ENCODE measurements at places on chromosomes 3 and 15. TPM values are rescaled to one million over a fixed set of nuclear protein-coding genes. Genes with fewer than 3 reads are reported as not detected.

The FRMD4B gene
- 41.4 TPM for total RNA-seq

DNA sequence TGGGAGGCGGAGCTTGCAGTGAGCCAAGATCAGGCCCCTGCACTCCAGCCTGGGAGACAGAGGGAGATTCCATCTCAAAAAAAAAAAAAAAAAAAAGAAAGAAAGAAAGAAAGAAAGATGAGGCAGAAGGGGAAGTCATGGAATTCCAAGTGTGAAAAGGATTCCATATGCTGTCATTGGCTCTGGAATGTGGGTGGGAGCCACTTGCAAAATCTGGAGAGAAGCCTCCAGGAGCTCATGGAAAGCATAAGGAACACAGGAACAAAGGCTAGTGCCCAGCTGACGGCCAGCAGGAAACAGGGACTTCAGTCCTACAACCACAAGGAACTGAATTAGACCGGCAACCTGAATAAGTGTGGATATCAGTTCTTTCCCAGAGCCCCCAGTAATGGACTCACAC is 12.5 kb upstream of the TRAK1 start:
- DNase-seq, result no peak
- H3K27ac ChIP-seq, result no peak overlapping the region
- H3K4me3 ChIP-seq, result no peak overlapping the region
- no peaks in the 10 kb centered on the region for H3K4me1 ChIP-seq

The CFAP100 gene
- not detected for total RNA-seq

The PLXNA1 gene
- total RNA-seq, result 17.0 TPM

GRCh38 chr3:57803647-57804081 is 47.6 kb downstream of the SLMAP start:
- H3K27ac ChIP-seq, result no peak overlapping the region
- H3K36me3 ChIP-seq, result no peaks in the 10 kb centered on the region
- peak; percentile 20 for DNase-seq
- no peaks in the 10 kb centered on the region for H3K27me3 ChIP-seq
- H3K4me1 ChIP-seq, result no peaks in the 10 kb centered on the region

DNA sequence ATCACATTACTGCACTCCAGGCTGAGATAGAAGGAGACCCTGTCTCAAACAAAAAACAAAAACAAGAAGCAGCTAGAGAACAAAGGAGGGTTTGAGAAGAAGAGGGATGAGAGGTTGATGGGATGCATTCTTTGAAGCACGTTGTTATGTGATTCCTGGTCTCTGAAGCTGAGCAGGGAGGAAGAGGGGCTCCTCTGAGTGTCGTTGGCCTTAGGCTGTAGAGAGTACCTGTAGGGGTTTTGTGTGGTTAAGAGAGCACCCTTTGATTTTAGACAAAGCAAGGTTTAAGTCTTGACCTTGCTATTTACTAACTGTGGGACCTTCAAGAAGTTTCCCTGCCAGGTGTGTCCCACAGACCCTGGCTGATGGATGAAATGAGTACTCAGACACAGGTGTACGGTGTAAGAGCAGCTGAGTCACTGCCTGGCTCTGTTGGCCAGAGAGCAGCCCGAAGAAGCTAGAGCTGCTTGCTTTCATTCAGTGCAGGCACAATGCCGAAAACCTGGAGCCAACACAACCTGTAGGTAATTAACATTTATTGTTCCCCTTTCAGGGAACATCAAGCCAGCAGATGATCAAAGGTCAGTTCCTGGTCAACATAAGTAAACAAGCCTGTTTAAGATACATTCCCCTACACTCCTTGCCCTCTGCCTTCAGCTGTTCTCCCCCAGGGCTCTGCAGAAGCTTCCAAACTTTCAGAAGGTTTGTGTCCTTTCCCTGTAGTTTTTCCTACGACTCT is 67.2 kb downstream of the LRRK1 start:
- H3K27ac ChIP-seq, result no peak overlapping the region
- H3K27me3 ChIP-seq, result no peaks in the 10 kb centered on the region
- H3K36me3 ChIP-seq, result no peaks in the 10 kb centered on the region
- DNase-seq, result no peak
- H3K4me1 ChIP-seq, result peaks cover 3% of the 10 kb centered on the region

The FBLN2 gene
- total RNA-seq, result 318 TPM

DNA sequence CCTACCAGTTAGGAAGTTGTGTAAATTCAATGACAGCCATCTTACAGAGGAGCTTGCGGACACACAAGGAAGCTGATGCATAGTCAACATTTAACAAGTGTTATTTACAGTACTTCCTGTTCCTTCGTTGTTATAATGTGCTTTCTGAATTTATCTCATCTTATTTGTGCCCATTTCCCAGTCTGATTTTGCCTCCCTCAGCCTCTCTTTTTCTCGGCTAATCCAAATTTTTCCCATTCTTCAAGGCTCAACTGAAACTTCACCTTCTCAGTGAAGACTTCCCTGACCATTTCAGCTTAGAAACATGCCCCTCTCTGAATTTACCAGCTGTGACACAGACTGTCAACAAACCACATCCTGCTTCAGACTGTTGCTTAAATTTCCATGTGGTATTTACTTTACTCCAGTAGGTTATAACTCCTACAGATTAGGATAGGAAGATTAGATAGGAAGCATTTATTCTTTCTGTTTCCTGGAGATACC is 55.7 kb upstream of the CP start:
- H3K36me3 ChIP-seq, result no peaks in the 10 kb centered on the region
- H3K4me3 ChIP-seq, result no peak overlapping the region
- peaks cover 6% of the 10 kb centered on the region for H3K4me1 ChIP-seq
- peak overlapping the region; percentile 77 for H3K27ac ChIP-seq

The SHISA5 gene
- total RNA-seq, result 152 TPM

The CADM2 gene
- 0.27 TPM for total RNA-seq

The CNBP gene
- total RNA-seq, result 523 TPM

The GPR171 gene
- 0.85 TPM for total RNA-seq

GRCh38 chr3:184016811-184017671 is 643 bp downstream of the ABCC5 start:
- H3K4me3 ChIP-seq, result peak overlapping the region; percentile 95
- peak overlapping the region; percentile 75 for H3K27ac ChIP-seq
- DNase-seq, result peak; percentile 40
- H3K4me1 ChIP-seq, result no peaks in the 10 kb centered on the region

GRCh38 chr15:82950295-82950694 is 2.2 kb downstream of the HOMER2 start:
- DNase-seq, result no peak
- H3K4me1 ChIP-seq, result no peaks in the 10 kb centered on the region
- H3K4me3 ChIP-seq, result peak overlapping the region; percentile 86
- no peaks in the 10 kb centered on the region for H3K36me3 ChIP-seq

The RLBP1 gene
- total RNA-seq, result not detected

DNA sequence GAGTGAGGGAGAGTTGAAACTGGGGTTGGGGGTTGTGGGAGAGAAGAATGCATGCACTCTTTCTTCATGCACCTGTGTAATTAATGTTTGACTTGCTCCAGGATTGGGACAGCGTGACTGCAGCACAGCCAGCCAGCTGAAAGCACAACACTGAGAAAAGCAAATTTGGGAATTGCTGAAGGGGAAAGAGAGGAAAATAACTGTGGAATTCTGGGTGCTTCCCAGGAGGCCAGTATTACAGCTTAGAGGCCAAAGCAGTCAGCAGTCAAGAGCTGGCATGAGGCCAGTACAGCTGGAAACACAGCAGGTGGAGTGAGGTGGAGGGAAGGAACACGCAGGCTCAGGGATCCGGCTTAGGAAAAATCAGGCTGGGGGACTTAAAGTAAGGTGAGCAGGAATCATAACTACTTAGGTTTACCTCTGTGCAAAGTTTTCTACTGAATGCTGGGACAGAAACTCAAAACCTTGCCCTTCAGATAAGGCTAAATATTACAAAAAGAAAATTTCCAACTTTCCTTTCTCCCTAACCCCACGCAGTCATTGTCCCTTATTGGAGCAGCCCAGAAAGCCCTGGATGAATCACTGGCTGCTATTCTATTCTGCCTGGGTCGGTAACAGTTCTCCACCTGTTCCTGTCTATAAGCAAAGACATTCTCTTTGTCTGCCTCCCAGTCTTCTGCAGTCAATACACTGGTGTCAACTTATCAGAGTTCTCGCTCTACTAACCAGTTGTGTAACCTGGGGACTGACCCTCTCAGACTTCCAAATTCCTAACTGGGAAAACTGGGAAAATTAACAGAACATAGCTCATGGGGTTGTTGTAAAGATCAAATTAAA is 167.2 kb downstream of the MAGI1 start:
- H3K36me3 ChIP-seq, result no peaks in the 10 kb centered on the region
- H3K27me3 ChIP-seq, result no peaks in the 10 kb centered on the region
- no peak overlapping the region for H3K27ac ChIP-seq
- peaks cover 5% of the 10 kb centered on the region for H3K4me1 ChIP-seq
- DNase-seq, result peak; percentile 32

DNA sequence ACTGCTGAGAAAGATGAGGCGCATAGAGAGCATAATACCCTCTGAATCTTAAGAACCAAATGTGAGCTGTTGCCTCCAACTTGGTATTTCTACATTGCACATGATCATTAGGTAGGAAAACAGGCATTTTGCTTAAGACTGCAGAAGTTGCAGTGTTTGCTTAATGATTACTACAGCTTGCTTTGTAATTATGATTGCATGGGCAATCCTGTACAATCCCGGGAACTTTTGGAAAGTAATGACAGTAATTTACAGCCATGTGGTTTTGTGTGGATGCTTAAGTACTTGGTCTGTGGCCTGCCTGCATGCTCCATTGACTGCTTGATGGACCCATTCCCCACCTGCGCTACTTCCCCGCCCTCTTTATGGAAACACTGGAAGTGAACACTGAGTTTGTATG is 301.1 kb downstream of the DIPK2A start:
- H3K4me3 ChIP-seq, result no peak overlapping the region
- no peak overlapping the region for H3K27ac ChIP-seq
- no peak for DNase-seq
- H3K4me1 ChIP-seq, result no peaks in the 10 kb centered on the region
- H3K27me3 ChIP-seq, result no peaks in the 10 kb centered on the region

DNA sequence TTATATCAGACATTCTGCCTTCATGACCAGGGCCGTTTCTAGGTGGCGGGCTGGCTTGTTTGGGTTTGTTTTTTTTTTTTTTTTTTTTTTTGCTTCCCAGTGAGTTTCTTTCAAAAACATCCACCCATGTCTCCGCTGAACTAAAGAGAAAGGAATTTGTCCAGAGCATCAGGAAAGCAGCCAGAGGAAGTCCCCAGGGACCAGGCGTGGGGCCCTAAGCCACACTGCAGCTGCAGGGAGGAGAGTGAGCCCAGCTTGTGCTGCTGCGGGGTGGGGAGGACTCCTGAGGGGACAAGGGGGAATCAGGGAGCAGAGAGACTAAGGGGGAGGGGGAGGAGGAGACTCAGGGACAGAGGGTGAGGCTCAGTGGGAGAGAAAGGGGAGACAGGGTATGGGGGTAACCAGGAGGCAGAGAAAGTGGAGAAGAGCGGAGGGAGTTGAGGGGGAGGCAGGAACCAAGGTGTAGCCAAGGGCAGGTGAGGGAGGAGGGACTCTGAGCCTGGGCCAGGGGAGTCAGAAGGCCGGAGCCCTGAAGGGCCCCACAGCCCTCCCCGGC is 49.5 kb downstream of the CYP11A1 start:
- no peaks in the 10 kb centered on the region for H3K27me3 ChIP-seq
- no peaks in the 10 kb centered on the region for H3K4me1 ChIP-seq
- H3K4me3 ChIP-seq, result no peak overlapping the region
- no peaks in the 10 kb centered on the region for H3K36me3 ChIP-seq

The MRPS22 gene
- total RNA-seq, result 34.1 TPM
